ENCODE measurements at places on chromosomes 1 and 21.

- no peak for DNase-seq
Measured at GRCh38 chr21:34980423-34981115, 68.5 kb downstream of the RUNX1 start.

- no peak for DNase-seq
Measured at GRCh38 chr1:28395181-28395580, 25.6 kb downstream of the PHACTR4 start.

GRCh38 chr1:6157528-6158174 lies 22.5 kb downstream of the CHD5 start:
- no peak for DNase-seq

GRCh38 chr1:43585557-43585956 lies 54.9 kb downstream of the PTPRF start:
- DNase-seq = no peak

DNA sequence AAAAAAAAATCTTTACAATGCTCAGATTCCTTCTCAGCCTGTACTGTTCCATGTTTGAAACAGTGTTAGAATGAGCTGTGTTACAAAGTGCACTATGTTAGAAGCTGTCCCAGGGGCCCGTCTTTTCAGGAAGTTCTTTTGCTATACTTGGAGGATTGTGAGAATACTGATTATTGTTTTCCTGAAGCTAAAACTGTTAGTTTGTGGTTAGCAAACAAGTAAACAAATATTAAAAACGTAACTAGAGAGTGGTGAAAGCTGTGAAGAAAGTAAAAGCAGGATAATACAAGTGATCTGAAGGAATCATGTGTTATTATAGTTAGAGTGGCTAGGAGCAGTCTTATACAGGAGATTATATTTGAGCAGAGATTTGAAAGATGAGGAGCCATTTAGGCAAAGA lies 35.6 kb downstream of the CAMSAP2 start:
- DNase-seq = no peak

DNA sequence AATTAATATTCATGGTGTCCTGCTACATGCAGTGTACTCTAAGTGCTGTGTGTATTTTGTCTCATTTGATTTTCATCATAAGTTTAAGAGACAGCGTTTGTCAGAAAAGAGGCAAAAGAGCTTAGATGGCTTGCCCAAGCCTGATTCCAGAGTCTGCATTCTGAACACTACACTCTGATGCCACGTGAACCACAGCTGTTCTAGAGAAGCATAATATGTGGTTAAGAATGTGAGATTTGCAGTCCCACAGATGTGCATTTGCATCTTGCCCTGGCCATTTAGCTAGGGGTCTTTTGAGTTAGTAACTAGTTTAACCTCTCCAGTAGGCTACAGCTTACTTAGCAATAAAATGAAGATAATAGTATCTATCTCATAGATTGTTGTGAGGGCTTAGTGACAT lies 9.2 kb upstream of the GADD45A start:
- DNase-seq = no peak

GRCh38 chr1:53559391-53559815 lies 100.2 kb downstream of the DMRTB1 start:
- DNase-seq = no peak

- DNase-seq = no peak
Measured at GRCh38 chr1:76690766-76691165, 176.5 kb upstream of the ST6GALNAC5 start.

DNA sequence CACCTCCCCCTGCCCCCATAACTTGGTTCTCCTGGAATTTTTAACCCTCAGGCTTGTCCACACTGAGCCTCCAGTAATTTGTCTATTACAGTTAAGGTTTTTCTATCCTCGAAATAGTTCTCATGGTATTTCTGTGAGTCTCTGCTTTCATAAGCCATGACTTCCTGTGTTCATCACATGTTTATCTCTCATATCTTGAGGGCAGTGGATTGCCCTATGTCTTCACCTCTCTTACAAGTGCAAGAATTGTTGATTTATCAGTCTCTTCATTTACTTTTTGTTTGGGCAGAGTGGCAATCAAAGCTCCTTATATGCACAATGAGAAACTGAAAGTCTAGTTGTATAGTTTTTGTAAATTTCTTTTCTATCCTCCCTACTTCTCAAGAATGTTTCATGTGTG lies 328.4 kb downstream of the PLA2G4A start:
- no peak for DNase-seq

- no peak for DNase-seq
Measured at GRCh38 chr1:168365719-168366479, 85.2 kb downstream of the TBX19 start.

DNA sequence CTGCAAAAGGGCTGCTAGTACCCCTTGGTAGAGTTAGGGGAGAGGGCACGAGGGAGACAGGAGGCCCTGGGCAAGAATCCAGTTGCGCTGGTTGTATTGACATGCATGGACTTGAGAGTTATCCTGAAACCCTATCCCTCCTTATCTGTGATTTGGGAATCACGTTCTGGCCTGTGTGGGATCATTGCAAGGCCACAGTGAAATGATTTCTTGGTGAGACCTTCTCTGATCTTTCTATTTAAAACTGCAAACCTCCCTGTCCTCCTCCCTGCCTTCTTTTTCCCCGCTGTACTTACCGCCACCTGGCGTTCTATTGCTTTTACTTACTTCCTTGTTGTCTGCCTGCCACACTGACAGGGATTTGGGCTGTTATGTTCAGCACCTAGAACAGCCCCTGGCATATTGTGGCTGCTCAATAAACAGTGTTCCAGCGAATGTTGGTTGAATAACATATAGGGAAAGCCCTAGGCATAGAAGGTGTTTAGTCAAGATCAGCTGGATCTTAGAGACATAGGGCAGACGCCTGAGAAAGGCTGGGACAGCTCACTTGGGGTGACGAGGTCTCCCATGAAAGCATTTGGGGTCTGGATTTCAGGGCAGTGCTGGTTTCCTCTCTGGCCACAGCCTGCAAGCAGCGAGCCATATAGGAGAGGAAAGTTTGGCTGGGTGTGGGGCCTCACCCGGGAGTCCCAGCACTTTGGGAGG lies 25.6 kb downstream of the ALPL start:
- DNase-seq = no peak

GRCh38 chr1:155125946-155126555 lies 1.6 kb upstream of the EFNA1 start:
- DNase-seq = no peak

- DNase-seq = no peak
Measured at GRCh38 chr1:100606438-100606837, 68.5 kb downstream of the GPR88 start.

GRCh38 chr1:154788886-154789285 lies 81.2 kb downstream of the KCNN3 start:
- DNase-seq = no peak

- no peak for DNase-seq
Measured at GRCh38 chr1:193259636-193260035, 73.2 kb upstream of the B3GALT2 start.

- no peak for DNase-seq
Measured at GRCh38 chr1:209012443-209013196, 570.9 kb upstream of the CAMK1G start.

- DNase-seq = no peak
Measured at GRCh38 chr1:19909971-19910370, 13.4 kb downstream of the PLA2G2E start.

GRCh38 chr1:15985611-15986297 lies 9.9 kb upstream of the ZBTB17 start:
- no peak for DNase-seq

- no peak for DNase-seq
Measured at GRCh38 chr1:167669209-167670124, 39.4 kb downstream of the RCSD1 start.

GRCh38 chr1:209416716-209417115 lies 166.8 kb upstream of the CAMK1G start:
- DNase-seq = no peak

DNA sequence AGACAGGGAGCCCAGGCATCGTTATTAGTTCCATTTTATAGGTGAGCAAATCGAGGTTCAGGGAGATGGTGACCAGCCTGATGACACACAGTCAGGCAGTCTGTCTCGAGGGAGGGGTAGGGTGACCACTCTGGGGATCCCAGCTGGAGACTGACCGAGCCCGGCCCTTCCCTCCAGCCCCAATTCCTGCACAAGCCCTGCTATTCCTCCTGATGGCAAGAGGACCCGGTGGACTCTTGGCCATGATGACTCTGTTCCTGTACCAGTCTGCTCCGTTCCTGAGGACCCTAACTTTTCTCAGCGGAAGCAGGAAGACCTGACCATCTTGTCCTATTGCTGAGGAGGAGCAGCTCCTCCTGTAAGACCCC lies 391 bp downstream of the AGT start:
- no peak for DNase-seq

DNA sequence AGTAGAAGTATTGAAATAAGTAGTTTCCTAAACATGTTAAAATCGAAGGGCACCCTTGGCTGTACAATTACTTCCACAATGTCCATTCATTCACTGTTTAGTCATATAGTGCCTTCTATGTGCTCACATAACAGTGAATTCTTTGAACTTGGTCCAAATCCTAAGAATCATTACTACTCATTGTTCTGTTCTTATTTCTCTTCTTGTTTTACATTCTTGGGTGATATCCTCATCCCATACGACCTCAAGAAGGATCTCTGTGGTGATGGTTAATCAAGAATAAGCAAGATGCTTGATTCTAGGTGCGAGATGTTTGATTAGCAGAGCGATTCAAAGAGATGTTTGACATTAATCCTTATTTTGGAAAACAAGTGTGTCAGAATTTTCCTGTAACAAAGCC lies 667.4 kb upstream of the ZP4 start:
- no peak for DNase-seq

DNA sequence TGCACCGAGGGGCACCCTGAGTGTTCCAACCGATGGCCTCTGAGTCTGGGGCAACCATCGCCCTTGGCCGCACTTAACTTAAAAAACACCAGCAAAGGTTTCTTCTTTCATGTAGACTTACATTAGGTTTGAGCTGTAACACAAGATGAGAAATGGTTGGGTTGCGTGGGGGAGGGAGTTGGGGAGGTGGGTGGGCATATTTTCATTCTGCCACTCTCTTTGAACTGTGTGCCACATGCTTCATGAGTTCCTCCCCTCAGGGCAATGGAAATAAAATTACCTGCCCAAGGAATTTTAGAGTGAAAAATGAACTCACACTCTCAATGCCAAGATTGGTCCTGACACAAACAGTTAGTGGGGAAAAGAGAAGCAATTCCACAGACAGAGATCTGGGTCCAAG lies 430.1 kb upstream of the USP24 start:
- no peak for DNase-seq

- DNase-seq = no peak
Measured at GRCh38 chr1:10250663-10251062, 40.3 kb downstream of the KIF1B start.

DNA sequence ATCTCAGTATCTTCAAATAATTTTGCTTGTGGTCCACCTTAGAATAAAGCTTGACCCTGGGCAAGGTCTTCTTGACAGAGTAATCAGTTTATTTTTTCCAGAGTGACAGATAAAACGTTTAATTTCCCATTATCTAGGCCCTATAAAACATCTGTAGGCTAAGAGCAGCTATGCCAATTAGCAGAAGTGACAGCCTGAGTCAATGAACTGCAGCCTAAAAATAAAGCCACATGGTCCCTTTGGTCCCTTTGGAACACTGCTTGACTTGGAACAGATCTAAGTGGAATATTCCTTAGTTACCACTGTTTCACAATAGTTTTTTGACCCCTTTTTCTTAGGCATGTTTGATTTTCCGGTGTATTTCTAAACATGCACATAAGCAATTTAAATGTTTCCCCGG lies 6.3 kb upstream of the RGS13 start:
- no peak for DNase-seq

DNA sequence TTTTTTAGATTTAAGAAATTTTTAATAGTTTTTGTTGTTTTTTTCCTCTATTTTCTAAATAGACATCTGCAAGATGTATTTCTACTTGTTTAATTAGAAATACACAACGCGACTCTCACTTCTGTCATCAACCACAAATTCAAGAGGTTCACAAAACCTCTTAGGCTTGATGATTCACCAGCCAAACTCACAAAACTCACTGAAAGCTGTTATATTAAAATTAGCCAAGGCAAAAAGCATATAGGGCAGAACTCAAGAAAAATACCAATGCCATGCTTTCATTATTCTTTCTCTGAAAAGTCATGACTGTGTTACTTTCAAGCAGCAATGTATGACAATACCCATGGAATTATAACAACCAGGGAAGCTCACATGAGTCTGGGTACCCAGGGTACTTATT lies 487.0 kb upstream of the RGS18 start:
- DNase-seq = no peak

- no peak for DNase-seq
Measured at GRCh38 chr1:164739189-164739588, 180.2 kb downstream of the PBX1 start.

DNA sequence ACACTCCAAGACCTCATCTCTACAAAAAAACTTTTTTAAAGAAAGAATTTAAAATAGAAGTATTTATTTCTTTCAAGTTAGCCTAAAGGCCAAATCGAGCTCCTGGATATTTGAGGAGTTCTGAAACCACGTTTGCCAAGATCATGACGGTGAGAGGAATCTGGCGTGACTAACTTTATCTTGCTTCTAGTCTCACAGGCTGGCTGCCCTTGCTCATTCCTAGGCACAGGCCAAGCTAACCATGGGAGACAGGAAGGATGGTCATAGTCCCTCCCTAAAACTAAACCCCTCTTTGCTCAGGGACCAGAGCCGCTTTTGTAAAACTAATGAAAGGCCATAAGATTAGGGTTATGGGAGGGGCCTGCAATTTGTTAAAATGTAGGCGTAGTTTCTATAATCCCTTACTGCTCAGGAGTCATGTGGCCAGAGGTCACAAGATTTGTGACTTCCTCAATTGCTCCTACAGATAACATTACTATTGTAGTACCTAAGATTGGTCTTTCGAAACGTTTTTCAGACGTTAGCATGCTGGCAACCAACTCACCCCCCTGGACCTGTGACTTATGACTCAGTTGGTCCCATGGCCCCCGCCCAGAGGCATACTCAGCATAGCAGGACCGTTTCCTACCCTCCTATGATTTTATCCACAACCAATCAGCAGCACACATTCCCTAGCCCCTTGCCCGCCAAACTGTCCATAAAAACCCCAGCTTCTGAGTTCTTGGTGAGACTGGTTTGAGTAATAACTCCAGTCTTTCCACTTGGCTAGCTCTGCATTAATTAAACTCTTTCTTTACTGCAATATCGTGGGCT lies 425.0 kb downstream of the SMYD3 start:
- no peak for DNase-seq

- no peak for DNase-seq
Measured at GRCh38 chr1:32232558-32233304, 10.5 kb downstream of the EIF3I start.

GRCh38 chr1:116128664-116129063 lies 17.5 kb downstream of the MAB21L3 start:
- DNase-seq = peak; percentile 34

DNA sequence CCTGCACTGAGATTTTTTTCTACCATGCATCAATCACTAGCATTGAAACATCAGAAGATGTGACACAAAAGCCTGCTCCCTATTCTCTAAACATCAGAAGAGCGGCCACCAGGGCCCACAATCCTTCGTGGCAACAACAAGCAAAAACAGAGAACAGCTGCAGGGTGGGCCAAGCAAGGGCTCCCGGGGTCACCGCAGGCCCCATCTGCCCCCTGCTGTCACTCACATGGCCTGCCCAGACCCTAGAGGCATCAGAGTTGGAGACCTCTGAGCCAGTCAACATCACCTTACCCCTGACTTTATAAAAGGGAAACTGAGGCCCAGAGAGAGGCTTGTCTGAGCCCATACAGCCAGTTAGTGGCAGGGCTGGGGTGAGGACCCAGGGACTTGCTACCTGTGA lies 1.8 kb downstream of the LAPTM5 start:
- DNase-seq = no peak
